NCI-H1436 (cell line): ENCODE measurements at places on chromosomes 11 and 22.

GRCh38 chr22:45763236-45763624, 91.6 kb downstream of the ATXN10 start:
- no peak for DNase-seq

GRCh38 chr11:35170503-35170902, 31.5 kb downstream of the CD44 start:
- no peak for DNase-seq

GRCh38 chr11:75024764-75025211, 36.1 kb downstream of the NEU3 start:
- DNase-seq = no peak

GRCh38 chr11:47750725-47751124, 16.4 kb downstream of the FNBP4 start:
- DNase-seq = no peak

GRCh38 chr22:34696557-34696956, 369.4 kb upstream of the ISX start:
- DNase-seq = no peak

GRCh38 chr22:31039393-31039792, 41.7 kb upstream of the SMTN start:
- no peak for DNase-seq

GRCh38 chr11:30535818-30536217, 50.3 kb downstream of the MPPED2 start:
- DNase-seq = no peak

GRCh38 chr11:20208622-20209111, 48.4 kb upstream of the DBX1 start:
- no peak for DNase-seq

DNA sequence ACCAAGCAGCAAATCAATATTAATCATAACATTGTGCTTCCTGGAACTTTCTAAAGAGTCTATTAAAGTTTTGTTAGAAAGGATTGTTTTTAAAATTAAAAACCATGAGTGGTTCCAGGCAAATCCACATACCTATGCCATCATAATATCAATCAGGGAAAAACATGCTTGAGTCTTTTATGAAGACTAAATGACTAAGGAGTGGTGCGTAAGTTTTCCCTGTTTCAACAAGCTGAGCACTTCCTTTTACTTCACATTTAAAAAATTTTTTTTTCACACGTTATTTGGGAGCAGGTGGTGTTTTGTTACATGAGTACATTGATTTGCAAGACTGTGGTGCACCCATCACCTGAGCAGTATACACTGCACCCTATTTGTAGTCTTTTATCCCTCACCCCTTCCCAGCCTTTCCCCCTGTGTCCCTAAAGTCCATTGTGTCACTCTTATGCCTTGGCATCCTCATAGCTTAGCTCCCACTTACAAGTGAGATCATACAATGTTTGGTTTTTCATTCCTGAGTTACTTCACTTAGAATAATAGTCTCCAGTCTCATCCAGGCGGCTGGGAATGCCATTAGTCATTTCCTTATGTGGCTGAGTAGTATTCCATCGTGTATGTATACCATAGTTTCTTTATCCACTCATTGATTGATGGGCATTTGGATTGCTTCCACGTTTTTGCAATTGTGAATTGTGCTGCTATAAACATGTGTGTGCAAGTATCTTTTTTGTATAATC, 1190.3 kb upstream of the RAG2 start:
- no peak for DNase-seq

DNA sequence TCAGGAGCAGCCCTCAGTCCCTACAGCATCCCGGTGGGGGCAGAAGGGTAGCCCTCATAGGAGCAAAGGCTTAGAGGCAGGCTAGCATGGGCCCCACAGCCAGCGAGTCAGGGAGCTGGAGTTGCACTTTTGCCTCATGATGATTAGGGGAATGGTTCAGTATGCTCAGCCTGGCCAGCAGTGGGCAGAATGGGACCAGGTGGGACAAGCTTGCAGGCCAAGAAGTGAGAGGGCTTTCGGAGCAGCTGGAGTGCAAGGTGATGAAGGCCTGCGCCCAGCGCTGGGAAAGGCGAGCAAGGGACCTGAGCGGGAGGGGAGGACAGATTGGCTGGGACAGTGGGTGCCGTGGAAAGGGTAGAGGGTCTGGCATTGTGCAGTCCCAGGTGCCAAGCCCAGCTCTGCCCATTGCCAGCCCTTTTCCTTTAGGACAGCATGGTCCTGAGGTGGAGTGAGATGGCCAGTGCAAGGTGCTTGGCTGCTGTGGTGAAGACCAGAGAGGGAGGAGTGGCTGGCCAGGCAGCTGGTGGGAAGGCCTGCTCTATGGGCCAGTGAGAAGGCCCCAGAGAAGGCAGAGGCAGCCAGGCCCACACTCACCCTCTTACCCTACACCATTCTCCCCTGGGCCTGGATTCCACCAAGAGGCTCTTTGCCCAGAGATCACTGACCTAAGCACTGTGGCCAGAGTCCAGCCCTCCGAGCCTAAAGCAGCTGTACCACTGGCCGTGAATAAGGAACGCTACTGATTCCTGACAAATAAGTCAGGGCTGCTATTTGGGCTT, 47.9 kb upstream of the SUSD2 start:
- DNase-seq = no peak

DNA sequence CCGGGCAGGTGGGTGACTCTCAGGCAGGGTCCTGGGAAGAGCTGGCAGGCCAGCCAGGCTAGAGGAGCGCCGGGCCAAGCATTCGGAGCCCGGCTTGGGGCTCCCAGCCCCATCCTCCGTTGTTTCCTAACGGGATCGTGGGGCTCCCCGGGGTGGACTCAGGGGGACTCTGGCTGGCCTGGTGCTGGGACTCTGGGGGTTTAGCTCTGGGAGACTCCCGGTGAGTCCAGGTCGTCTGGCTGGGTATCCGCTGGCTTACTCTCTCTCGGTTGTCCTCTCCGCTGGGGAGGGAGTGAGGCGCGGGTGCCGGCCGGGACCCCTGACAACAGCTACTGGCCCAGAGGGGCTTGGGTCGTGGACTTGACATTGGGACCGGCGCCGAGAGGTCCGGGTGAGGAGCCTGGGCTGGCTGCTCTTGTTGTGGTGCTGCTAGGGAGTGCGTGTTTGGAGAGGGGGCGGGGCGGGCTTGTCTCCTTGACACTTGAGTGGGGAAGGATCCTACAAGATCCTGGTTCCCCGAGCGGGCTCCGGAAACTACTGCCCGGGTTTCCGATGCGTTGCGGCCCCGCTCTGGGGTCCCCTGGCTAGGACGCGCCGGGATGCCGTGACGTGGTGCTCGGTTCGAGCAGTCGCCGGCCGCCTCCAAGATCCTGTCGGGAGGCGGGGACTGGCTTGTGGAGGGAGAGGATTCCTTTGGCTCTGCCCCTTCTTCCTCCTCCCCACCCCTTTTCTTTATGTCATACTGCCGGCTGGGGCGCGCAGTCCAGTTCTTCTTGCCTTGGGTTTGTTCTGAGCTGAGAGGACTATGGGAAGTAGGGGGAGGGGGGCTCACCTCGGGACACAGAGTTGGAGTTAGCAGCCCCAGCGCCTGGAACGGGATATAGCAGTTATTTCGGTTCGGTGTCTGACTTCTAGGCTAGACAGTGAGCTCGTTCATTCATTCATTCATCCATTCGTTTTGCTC, 585 bp downstream of the EMSY start:
- peak; percentile 68 for DNase-seq

GRCh38 chr11:32154275-32154674, 63.4 kb downstream of the RCN1 start:
- DNase-seq = no peak

DNA sequence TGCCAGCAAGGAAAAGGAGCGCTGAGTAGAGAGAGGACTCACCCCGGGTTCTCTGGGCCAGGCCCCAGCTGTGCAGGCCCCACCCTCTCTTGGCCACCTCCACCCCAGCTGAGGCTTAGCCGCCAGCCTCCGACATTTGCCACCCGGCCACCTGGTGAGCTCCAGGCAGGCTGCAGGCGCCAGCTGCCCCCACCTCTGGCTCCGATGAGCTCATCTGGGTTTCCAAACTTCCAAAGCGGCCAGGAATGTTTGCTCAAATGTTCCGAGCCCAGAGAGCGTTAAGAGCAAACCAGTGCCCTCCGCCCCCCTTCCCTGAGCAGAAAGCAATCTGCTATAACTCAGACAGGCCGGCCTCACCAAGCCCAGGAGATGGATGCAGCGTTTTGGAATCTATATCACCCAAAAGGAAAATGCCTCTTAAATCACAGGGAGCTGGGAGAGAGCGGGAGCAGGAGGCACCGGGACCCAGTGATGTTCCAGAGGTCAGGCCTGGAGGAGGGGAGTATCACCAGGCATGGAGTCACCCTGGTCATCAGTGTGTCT, 9.1 kb upstream of the MN1 start:
- DNase-seq = no peak

DNA sequence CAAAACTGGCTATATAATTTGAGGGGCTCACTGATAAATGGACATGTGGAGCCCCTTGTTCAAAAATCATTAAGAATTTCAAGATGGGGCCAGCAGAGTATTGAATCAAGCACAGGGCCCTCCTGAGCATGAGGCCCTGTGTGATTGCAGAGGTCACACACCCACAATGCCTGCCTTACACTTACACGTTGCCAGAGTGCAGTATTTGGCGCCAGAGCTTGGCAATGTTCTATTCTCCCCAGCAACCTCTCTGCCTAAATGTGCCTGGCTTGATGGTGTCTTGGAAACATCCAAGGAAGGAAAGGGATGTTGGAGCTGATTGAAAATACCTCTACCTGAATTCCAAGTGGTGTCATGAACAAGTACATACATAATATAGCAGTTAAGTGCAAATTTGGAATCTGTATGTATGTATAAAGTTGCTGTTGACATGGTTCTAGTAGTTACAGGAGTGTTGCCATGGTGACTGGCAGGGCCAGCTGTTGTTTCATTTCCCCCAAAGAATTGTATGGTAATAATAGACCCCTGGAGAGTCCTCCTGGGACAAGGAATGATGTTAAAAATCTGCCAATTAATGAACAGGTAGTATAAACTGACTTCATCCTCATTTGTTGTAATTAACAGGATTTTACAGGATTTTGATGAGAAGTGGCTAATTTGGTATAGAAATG, 205.7 kb upstream of the NAV2 start:
- DNase-seq = no peak

DNA sequence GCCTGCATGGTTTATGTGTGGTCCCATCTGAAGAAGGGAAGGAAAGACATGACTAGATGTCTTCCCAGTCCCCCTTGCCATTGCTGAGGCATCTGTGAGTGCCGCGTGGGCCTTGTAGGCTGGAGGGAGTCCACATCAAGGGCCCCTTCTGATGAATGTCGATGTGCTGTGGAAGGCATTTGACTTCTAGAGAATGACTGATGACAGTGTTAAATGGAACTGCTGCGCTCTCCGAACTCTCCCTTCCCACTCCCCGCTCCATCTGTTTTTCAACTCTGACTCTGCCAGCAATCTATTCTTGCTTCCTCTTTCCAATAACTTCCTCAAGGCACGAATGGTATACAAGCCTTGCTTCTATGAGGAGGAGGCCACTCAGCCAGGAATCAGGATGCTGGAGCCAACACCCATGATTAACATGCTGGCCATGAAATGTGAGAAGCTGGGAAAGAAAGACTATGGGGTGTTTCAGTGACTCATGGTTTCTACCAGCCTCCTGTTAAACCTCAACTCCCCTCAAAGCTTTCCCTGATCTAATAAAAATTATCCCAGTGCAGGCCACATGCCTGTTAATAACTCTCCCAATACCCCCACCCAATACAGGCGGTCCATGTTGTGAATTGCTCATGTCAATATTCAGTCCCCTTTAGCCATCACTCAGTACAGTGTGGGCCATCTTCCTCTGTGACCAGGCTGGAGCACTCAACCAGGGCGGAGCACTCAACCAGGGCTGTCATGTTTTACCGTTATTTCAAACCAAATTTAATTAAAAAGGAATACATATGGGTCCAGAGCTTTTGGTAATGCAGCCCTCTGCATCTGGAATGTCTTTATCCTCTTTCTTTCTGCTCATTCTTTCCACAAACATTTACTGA, 46.4 kb upstream of the TBCEL start:
- no peak for DNase-seq

- peak; percentile 72 for DNase-seq
Observed at GRCh38 chr11:60700689-60701468, 1.5 kb downstream of the MS4A8 start.

DNA sequence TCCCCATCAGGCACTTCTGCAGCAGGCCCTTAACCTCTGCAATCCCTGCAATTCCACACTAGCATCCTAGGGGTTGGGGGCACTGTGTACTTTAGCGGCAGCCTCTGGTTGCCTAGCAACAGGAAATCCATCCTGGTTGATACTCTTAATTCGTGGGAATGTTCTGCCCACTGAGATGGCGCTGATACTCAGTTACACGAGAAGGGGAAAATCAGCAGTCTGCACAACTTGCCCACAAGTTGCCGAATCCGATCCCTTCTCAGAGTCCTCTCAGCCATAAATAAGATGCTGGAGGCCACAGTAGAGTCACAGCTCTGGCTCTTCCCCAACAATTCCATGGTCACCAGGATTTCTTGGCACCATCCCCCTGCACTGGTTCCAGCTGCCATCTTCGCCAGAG, 57.6 kb upstream of the CRYBB3 start:
- no peak for DNase-seq

DNA sequence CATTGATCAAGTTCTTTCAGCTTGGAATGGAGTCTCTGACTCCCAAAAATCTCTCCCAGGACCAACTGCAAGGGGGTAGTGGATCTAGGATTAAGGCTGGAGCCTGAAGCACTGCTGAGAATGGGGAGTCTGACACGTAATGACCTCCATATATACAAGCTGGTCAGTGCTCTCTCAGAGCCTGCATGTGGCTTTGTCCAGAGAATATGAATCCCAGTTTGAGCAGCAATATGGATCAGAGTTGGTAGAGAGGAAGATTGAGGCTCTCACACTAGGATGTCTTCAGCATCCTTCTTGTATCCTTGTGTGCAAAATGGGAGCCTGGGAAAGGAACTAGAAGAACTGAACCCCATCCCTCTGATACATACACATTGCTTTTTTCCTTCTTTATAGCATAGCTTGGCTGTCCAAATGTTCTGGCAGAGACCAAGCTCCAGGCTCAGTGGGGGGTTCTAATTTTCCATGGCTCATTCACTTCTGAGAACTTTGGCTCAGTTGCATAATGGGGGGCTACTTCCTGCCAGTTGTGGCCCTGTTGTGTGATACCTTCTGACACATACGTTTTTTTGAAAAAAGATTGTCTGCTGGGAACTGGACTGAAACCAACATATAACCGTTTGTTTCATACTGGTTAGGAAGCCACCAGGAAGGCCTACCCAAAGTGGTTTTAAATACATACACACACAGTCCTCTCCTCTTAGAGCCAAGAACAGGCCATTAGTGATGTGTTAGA, 138.2 kb downstream of the ETS1 start:
- no peak for DNase-seq

- no peak for DNase-seq
Observed at GRCh38 chr11:122074022-122074421, 42.0 kb downstream of the BLID start.

DNA sequence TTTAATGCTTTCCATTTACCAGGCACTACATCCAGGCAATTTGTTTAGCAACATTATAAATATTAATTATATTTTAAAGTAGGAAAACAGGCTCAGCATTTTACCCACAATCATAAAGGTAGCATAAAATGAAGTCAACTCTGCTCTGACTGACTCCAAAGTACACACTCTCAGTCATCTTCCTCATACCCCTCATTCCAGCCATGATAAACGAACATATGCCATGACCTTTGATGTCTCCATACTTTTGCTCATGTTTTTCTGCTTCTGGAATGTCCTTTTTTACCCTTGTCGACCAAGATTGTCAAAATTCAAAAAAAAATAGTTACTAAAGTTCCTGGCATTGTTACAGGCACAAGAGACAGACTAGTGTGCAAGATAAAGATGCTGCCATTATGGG, 77.7 kb upstream of the SOX6 start:
- DNase-seq = no peak
